Body of pancreas (tissue), 4 donors: ENCODE measurements at places on chromosomes 11 and 22. TPM values are rescaled to one million over a fixed set of nuclear protein-coding genes. Genes with fewer than 3 reads are reported as not detected.

The NLRP10 gene
- not detected for total RNA-seq

The CLDN5 gene
- 36.9 TPM for total RNA-seq

The IL18 gene
- 22.8 TPM for total RNA-seq

The MB gene
- not detected for total RNA-seq

The OR51I1 gene
- not detected for total RNA-seq

The ST14 gene
- 55.3 TPM for total RNA-seq

The ANO9 gene
- 15.6 TPM for total RNA-seq

The CNGA4 gene
- total RNA-seq, result not detected

- no peak overlapping the region for H3K27ac ChIP-seq
- DNase-seq, result no peak
- H3K4me3 ChIP-seq, result no peak overlapping the region
- no peaks in the 10 kb centered on the region for H3K27me3 ChIP-seq
- peaks cover 14% of the 10 kb centered on the region for H3K4me1 ChIP-seq
These were observed 13.0 kb upstream of the UPK3A start for GRCh38 chr22:45271667-45272201.

- no peaks in the 10 kb centered on the region for H3K27me3 ChIP-seq
- H3K4me1 ChIP-seq, result no peaks in the 10 kb centered on the region
- H3K27ac ChIP-seq, result no peak overlapping the region
These were observed 111.0 kb upstream of the APOA1 start for GRCh38 chr11:116948391-116948790.

DNA sequence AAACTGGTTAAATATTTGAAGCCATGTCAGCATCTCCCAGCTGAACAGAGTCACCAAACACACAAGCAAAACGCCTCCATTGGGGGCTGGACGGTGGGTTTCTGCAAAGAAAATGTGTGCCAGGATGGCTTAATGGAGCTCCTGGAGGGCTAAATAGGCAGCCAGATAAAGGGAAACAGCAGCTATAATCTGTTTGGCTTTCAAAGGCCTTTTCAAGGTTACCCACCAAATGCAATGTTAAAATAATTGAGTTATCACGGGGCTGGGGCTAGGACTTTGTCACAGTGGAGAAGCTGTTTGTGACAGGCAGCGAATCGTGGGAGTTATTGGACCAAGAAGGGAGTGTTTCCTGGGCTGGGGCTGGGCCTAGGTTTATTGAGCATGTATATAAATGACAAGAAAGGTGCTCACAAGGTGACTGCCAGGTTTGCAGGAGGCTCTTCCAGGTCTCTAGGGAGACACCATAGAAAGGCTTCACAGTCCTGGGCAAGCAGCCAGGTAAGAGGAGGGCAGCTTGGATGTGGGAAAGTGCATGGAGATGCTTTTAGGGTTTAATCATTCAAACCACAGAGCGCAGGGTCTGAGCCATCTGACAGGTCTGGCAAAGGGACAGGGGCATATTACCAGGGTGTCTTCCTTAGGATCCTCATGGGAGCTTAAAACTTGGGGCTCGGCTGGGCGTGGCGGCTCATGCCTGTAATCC lies 28.3 kb downstream of the GRIK4 start:
- no peaks in the 10 kb centered on the region for H3K27me3 ChIP-seq
- H3K36me3 ChIP-seq, result no peaks in the 10 kb centered on the region
- DNase-seq, result no peak
- H3K4me1 ChIP-seq, result no peaks in the 10 kb centered on the region
- no peak overlapping the region for H3K4me3 ChIP-seq

DNA sequence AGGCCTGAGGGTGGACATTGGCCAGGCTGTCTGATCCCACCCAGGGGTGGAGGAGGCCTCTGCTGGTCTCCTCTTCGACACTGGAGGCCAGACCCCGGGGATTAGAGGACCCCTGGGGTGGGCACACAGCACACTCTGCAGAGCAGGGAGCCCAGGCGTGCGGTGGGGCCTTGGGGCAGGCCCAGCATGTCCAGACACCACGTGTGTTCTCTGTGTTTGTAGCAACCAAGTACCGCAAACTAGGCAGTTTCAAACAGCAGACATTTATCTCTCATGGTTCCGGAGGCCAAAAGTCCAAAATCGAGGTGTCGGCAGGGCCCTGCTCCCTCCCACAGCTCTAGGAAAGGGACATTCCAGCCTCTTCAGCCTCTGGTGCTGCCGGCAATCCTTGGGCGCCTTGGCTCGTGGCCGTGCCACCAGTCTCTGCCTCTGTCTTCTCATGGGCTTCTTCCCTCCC lies 1.5 kb downstream of the PANX2 start:
- DNase-seq, result no peak
- H3K36me3 ChIP-seq, result no peaks in the 10 kb centered on the region
- H3K27ac ChIP-seq, result no peak overlapping the region
- H3K27me3 ChIP-seq, result no peaks in the 10 kb centered on the region

DNA sequence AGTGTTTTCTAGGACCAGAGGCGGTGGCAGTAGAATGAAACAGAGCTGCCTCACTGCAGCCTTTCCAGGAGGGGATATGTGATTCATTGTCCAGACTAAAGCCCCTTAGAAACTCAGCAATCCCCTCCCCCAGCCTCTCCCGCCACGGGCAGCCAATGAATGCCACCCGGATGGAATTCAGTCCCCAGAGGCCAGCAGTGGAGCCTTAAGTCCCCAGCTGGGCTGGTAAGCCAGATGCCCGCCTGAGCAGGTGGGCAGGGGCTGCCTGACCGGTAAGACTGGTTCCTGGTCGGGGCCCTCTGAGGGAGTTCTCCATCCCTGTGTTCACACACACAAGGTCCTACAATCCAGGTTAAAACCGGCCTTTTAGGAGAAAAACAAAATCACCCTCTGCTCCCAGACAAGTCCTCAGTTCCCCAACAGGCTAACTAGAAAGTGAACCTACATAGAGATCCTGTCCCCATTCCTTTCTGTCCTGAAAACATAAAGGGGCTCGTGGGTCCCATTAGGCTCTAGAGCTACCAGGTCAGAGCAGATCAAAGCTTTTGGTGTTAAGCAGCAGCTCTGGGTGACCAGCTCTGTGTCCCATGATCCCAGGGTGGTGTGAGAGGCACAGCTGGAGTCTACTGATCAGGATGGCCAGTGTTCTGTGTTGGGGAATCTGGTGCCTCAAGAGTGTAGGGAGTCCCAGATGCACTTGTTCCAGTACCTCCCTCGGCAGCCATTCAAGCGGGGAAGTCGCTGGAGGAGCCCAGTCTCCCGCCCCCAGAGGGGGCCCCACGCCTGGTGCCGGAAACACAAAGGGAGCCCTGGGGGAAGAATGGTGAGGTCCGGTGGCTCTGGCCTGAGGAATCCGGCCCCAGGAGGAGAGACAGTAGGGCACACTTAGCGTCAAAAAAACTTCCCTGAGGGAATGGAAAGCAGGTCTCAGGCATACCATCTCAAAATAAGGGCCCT lies 2.6 kb downstream of the PATZ1 start:
- H3K4me3 ChIP-seq, result no peak overlapping the region
- H3K4me1 ChIP-seq, result peaks cover 84% of the 10 kb centered on the region
- peak overlapping the region; percentile 90 for H3K27ac ChIP-seq

DNA sequence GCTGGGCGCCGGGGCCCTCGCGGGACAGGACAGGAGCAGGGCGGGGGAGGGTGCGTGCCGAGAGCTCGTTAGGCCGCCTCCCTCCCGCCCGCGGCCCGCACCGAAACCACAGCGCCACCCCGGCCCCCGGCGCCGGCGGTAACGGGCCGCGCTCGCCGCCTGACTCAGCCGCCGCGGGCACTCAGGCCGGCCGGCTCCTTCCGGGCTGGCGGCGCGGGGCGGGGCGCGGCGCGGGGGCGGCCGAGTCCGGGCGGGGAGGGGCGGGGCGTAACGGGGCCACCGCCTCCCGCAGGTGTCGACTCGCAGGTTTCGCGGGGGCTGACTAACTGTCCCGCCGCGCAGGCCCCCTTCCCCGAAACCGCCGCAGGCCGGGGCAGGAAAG lies at the start of gene AP5B1:
Gene AP5B1, minus strand, starts transcription at position 207 of the 382 bp plus-strand sequence. CDS start 385 bp downstream, outside the sequence.
- DNase-seq, result peak; percentile 84
- H3K4me1 ChIP-seq, result peaks cover 49% of the 10 kb centered on the region

GRCh38 chr11:121524233-121524631 lies 71.5 kb upstream of the SORL1-AS1 start:
- no peak overlapping the region for H3K27ac ChIP-seq
- H3K36me3 ChIP-seq, result no peaks in the 10 kb centered on the region
- no peak for DNase-seq
- H3K27me3 ChIP-seq, result no peaks in the 10 kb centered on the region
- no peaks in the 10 kb centered on the region for H3K4me1 ChIP-seq

DNA sequence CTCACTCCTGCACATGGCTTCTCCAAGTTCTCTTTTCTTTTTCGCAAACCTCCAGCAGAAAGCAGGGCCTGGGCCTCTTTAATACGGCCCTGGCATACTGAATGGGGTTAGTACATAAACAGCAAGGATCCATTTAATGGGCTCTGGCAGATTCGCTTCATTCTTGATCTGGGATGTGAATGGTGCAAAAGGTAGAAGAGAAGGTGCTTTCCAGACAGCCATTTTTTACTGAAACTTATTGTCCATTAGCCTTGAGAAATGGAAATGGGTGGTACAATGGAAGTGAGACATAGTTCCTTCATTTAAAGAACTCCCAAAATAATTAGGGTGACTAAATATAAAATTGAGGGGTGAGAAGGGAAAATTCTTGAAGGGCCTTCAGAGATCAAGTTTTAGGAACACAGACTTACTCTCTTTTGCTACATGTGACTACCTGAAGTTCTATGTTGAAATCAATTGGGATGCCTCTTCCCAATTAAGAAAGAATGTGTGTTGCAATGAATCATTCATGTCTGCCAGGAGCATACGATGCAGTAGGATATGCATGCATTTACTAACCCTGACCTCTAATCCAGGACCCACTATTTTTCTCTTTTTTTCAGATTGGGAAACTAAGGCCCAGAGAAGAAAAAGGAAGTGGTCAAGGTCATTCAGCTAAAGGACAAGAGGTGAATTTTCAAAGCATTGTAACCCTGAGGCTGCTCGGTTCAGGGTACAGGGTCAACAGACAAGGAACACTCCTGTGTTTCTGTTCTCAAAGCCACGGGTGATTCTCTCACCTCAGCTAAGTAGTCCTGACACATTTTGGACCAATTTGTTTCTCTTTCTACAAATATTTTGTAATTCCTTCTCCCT lies 144.1 kb downstream of the BBOX1 start:
- no peaks in the 10 kb centered on the region for H3K27me3 ChIP-seq
- peaks cover 28% of the 10 kb centered on the region for H3K4me1 ChIP-seq

DNA sequence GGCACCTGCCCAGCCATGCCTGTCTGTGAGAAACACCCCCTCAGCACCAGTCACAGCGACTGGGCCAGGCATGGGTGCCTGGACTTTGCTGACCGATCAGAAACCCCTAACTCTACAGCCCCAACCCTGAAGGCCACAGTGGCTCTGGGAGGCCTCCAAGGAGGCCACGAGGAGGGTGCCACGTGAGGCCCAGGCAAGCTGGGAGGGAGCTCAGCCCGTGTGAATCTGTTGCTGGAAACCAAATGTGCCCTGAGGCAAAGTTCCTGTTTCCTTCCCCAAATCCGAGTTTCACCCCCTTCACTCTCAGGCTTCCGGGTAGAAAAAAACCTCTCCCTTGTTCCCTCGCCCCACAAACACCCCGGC lies 1.3 kb downstream of the UNC93B1 start:
- no peaks in the 10 kb centered on the region for H3K36me3 ChIP-seq
- H3K27ac ChIP-seq, result no peak overlapping the region
- H3K4me3 ChIP-seq, result no peak overlapping the region
- peaks cover 15% of the 10 kb centered on the region for H3K4me1 ChIP-seq
- DNase-seq, result no peak

DNA sequence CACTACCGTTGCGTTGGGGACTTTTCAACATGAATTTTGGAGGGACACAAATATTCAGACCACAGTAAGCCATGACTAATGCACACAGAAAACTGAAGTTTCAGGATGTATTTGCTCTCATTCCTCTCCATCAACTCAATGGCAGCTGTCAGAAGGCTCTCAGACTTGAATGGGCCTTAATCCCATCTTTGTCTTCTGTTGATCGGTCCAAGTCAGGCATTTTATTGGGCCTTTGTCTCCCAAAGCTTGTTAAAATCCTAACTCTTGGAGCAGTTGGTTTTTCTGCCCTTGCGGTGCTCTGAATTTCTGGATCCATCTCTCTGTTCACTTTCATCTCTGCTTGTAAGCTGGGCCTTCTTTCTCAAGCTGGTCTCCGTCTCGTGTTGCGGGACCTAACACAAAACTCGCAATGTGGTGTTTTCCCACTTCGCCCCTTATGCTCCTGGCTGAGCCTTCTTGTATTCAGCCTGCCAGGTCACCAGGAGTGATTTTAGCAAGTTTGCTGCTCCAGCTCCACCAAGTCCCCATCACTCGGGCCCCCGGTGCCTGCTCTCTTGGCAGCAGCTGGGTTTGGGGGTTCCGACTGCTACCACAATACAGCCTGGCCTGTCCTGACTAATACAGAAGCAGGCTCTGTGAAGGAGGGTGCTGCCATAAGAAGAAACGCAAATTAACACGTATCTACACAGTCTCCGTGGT lies 27.0 kb downstream of the TSPAN32 start:
- no peaks in the 10 kb centered on the region for H3K4me1 ChIP-seq
- no peaks in the 10 kb centered on the region for H3K36me3 ChIP-seq
- DNase-seq, result no peak
- H3K27ac ChIP-seq, result no peak overlapping the region
- no peak overlapping the region for H3K4me3 ChIP-seq
- H3K27me3 ChIP-seq, result no peaks in the 10 kb centered on the region

DNA sequence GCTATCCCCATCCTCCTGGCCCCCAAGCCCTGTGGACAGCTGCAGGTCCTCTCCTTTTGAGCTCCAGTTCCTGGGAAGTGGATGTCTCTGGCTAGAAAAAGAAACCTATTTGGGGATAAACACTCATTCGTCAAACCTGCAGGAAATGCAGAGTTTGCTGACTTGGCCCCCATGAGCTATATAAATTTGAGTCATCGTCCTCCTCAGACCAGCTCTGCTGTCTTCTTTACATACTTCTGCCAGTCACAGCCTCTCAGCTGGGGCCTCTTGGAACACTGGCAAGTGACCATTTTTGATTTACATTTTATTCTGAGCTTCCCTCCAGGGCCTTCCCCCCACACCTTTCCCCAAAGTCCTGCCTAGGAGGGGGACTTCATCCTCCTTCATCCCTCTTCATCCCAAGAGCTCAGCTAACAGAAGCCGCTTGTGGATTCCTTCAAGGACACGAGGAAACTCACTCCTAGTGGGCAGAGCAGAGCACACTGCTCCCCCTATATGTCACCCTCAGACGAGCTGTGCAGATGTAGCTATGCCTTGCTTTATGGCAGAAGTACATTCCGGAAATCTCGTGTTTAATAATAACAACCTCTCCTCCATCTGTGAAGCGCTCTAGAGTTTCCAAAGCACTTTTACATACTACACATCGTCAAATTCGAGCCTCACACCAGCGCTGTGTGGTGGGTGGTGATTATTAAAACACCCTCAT lies 131.8 kb downstream of the FEZ1 start:
- no peak for DNase-seq
- H3K4me3 ChIP-seq, result no peak overlapping the region
- H3K4me1 ChIP-seq, result peaks cover 3% of the 10 kb centered on the region
- no peak overlapping the region for H3K27ac ChIP-seq
- H3K27me3 ChIP-seq, result no peaks in the 10 kb centered on the region

- H3K27me3 ChIP-seq, result no peaks in the 10 kb centered on the region
- no peaks in the 10 kb centered on the region for H3K36me3 ChIP-seq
- DNase-seq, result no peak
- H3K4me3 ChIP-seq, result no peak overlapping the region
- no peak overlapping the region for H3K27ac ChIP-seq
These were observed 20.9 kb downstream of the SOX6 start for GRCh38 chr11:16335236-16335962.
